Ovary (tissue), 10 donors: ENCODE measurements at places on chromosomes 1 and 21. TPM values are rescaled to one million over a fixed set of nuclear protein-coding genes. Genes with fewer than 3 reads are reported as not detected.

Gene MEF2D
- 96.6 TPM for total RNA-seq

Gene HES5
- 0.25 TPM for total RNA-seq

Gene NBPF4
- not detected for total RNA-seq

Gene SPRR1B
- total RNA-seq: not detected

Gene PHACTR4
- 34.3 TPM for total RNA-seq

GRCh38 chr1:90274376-90274775 is 279.5 kb downstream of the ZNF326 start:
- no peaks in the 10 kb centered on the region for H3K27me3 ChIP-seq
- H3K36me3 ChIP-seq: no peaks in the 10 kb centered on the region
- no peak overlapping the region for H3K4me3 ChIP-seq
- no peak for DNase-seq
- H3K27ac ChIP-seq: no peak overlapping the region

DNA sequence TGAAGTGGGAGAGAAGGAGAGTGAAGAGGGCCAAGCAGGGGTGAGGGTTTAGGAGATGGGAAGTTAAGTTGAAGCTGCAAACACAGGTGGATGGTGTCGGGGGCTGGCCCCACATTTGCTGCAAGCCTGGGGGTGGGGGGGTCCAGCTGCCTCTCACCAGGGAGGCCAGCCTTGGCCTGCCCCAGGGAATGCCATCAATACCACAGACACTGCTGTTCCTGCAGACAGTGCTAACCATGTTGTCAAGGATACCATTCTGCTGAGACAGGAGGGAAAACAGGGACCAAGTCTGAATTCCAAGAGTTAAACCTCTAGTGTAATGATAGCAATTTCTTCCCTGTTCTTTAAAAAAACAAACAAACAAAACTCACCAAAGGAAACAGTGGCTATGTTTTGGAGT is 8.0 kb downstream of the MECR start:
- no peak overlapping the region for H3K4me3 ChIP-seq
- no peaks in the 10 kb centered on the region for H3K27me3 ChIP-seq
- no peak for DNase-seq
- H3K27ac ChIP-seq: no peak overlapping the region

DNA sequence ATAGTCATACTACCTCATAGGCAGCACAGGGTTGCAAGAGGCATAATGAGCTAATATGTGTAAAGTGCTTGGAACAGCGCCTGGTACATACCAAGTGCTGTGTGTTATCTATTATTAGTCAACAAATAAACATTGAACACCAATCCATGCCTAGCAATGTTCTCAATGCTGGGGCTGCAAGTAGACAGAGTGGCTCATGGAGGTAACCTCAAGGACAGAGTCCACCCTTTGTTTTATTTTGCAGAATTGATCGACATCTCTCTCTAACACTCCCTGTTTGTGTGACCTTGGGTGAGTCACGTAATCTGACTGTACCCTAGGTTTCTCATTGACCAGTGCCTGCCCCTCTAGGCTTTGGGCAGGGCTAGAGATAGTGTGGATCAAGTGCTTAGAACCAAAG is 164.0 kb upstream of the KLHDC7A start:
- H3K4me3 ChIP-seq: no peak overlapping the region
- no peaks in the 10 kb centered on the region for H3K27me3 ChIP-seq
- no peaks in the 10 kb centered on the region for H3K36me3 ChIP-seq
- DNase-seq: no peak
- H3K27ac ChIP-seq: no peak overlapping the region
- no peaks in the 10 kb centered on the region for H3K4me1 ChIP-seq

GRCh38 chr21:32378956-32379355 is 13.9 kb downstream of the URB1 start:
- no peak overlapping the region for H3K4me3 ChIP-seq
- peaks cover 2% of the 10 kb centered on the region for H3K4me1 ChIP-seq

- no peak for DNase-seq
- H3K4me3 ChIP-seq: no peak overlapping the region
- H3K4me1 ChIP-seq: no peaks in the 10 kb centered on the region
- H3K27me3 ChIP-seq: no peaks in the 10 kb centered on the region
Observed at GRCh38 chr1:70552662-70553566, 141.8 kb downstream of the CTH start.

- no peak overlapping the region for H3K27ac ChIP-seq
- H3K36me3 ChIP-seq: no peaks in the 10 kb centered on the region
- H3K27me3 ChIP-seq: no peaks in the 10 kb centered on the region
- no peak overlapping the region for H3K4me3 ChIP-seq
Observed at GRCh38 chr1:52037402-52037814, 3.8 kb upstream of the KTI12 start.

DNA sequence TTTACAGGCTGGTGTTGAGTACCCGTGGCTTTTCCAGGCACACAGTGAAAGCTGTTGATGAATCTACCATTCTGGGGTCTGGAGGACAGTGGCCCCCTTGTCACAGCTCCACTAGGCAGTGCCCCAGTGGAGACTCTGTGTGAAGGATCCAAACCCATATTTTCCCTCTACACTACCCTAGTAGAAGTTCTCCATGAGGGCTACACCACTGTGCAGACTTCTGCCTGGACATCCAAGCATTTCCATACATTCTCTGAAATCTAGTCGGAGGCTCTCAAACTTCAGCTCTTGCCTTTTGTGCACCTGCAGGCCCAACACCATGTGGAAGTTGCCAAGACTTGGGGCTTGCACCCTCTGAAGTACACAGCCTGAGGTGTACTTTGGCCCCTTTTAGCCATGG is 227.8 kb downstream of the BACH1 start:
- H3K36me3 ChIP-seq: no peaks in the 10 kb centered on the region
- no peak overlapping the region for H3K27ac ChIP-seq
- no peaks in the 10 kb centered on the region for H3K27me3 ChIP-seq
- H3K4me3 ChIP-seq: no peak overlapping the region
- no peak for DNase-seq

GRCh38 chr1:26285366-26286063 is 5.6 kb downstream of the SH3BGRL3 start:
- H3K36me3 ChIP-seq: no peaks in the 10 kb centered on the region
- H3K4me1 ChIP-seq: no peaks in the 10 kb centered on the region
- H3K4me3 ChIP-seq: no peak overlapping the region
- no peaks in the 10 kb centered on the region for H3K27me3 ChIP-seq
- no peak overlapping the region for H3K27ac ChIP-seq
